ENCODE measurements at places on chromosomes 7 and 10.

- no peak for DNase-seq
These were observed 169.8 kb downstream of the UBE2H start for GRCh38 chr7:129782818-129783583.

DNA sequence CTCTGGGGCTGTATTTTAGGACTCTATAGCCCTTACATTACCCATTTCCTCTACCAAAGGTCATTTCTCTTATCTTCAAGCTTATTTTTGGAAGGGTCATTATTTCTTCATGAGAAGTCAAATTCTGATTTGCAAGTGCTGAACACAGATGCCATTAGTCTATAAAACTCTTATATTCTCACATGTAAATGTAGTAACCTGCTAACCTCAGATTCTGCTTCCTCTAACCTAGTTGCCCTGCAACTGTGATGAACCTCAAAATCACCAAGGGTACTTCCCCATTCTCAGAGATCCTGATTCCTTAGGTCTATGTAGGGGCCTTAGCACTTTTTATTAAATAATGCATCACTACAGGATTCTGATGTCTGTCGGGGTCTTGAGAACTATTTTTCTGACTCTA lies 6.3 kb downstream of the FAS start:
- no peak for DNase-seq

DNA sequence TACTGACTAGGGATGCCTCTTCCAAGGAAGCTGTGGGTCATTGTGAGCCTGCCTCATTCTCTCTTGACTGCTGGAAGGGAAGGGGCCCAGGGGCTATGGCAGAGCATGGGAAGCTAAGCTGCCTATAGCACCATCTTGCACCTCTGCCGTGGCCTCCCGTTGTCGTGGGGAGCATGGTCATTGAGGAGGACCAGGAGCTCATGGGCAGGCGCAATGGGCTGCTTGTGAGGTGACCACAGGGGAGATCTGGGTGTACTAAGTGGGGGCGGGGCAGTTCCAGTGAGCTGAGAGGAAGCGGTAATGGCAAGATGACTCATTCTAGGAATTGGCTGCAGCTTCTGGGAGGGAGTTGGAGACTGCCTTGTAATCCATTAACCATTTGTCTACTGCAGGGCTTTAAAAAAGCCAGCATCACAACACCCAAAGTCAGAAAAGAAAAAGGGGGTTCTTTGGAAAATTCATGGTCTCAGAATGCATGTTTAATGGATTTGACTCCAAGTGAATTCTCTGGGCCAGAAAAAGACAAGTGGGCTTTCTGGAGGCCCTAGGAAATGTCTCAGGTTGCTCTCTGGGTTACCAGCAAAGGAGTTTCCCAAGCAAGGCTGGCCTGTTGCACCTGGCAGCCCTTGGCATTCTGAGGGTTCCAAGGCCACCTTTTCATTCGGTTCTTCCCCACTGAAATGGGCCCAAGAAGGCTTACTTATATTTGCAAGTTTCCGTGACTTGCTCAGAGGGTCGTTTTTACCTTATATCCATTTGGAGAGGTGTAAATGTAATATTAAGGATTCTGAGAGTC lies 3.6 kb downstream of the DUSP5 start:
- peak; percentile 72 for DNase-seq

GRCh38 chr10:132685101-132685891 lies 100.7 kb downstream of the NKX6-2 start:
- no peak for DNase-seq

DNA sequence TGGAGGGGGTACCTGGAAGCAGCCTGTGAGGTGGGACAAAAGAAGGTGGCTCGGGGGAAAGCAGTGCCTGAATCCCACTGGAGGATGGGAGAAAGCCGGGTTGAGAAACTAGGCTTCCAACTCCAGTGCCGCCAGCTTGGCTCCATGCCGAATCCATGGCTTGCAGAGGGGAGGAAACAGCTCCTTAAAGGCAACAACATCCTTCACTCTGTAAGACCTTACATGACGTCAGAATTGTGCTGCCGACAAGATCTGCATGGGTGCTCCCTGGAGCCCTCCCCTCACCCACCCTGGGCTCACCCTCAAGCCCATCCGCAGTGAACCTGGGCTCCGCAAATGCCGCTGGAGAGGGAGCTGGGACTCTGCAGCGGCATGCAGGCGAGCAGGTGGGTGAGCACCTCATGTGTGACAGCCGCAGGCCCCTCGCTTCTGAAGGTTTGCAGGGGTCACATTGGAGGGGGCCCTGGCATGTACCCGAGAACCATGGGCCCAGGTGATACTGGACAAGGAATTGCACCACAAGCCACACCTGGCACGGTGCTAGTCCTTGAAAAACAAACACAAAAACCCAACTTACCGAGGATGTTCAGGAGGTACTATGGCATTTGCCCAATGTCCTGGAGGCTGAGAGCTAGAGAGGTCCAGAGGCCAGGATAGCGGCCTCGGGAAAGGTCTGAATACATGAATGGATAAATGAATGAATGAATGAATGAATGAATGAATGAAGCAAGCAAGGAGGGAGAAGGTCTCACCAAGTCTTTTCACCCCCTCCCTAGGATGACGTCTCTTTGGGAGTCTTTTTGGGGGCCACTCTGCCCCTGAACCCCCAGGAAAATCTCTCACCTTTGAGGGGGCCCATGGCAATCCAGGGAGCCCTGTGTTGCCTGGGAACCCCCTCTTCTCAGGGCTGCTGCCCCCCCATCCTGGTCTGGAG lies 238.6 kb upstream of the SHH start:
- no peak for DNase-seq

DNA sequence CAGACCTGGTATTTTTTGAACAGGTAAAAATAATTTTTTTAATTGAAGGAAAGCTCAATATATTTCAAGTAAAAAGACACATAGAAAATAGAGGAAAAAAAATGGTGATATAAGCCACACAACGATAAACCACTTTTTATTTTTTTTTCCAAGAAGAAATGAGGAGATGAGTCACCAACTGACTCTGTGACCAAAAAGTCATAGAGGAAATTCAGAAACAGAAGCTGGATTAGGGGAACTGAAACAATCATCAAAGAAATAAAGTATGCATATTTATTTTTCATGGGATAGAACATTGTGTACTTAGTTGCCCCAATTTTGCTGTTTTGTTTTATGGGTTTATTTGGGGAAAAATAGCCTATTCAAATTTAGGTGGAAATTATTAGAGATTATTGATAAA lies 176.8 kb upstream of the AGR3 start:
- no peak for DNase-seq

DNA sequence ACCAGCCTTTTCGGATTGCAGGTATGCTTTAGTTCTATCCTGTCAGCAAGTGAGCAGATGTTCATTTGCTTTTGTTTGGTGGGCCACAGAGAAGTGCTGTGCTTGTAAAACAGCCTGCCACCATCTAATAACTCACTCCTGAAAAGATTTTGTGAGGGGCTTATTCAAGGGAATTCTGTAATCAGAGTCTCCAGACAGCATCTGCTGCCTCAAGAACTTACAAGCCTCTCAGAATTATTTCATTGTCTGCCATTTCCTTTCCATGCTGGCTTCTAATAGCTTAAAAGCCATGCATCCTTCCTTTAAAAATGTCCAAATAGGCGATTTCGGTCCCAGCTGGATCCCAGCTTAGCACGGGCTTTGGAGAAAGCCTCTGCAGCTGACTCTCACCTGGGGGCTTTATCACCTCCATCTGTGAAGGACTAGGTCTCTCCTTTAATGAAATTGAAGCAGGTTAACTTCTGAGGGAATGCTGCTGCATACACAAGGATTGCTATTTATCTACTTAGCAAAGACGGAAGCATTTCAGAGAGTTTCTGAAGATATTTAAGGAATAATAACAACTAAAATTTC lies 48.0 kb downstream of the MALRD1 start:
- no peak for DNase-seq

DNA sequence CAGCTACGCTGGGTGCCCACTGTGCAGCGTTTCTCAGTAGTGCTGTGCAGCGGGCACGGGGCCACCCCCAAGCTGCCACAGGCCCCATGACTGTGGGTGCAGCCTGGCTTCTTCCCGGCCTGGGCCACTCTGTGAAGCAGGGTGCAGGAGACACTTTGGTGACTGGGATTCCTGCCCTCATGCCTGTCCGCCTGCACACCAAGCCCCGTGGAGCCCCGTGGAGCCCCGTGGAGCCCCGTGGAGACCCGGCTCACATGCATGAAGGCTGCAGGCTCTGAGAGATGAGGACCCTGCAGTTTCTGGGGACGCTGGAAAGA lies 3.9 kb upstream of the SHH start:
- DNase-seq: no peak

DNA sequence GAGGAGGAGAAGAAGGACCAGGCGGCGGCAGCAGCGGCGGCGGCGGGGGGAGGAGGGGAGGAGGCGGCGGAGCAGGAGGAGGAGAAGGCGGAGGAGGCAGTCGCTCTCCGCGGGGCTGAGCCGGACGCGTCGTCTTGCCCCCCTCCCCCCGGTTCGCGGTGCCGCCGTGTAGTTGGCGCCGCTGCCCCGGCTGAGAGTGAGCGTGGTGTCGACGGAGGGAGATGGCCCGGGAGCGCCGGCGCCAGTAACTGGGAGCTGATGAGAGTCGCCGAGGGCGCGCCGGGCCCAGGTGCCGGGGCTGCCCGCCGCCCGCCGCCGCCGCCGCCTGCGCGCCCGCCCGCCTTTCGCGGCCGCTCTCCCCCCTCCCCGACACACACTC lies 257 bp downstream of the WAC start:
- DNase-seq: no peak
